ENCODE measurements at places on chromosomes 13 and 19.

DNA sequence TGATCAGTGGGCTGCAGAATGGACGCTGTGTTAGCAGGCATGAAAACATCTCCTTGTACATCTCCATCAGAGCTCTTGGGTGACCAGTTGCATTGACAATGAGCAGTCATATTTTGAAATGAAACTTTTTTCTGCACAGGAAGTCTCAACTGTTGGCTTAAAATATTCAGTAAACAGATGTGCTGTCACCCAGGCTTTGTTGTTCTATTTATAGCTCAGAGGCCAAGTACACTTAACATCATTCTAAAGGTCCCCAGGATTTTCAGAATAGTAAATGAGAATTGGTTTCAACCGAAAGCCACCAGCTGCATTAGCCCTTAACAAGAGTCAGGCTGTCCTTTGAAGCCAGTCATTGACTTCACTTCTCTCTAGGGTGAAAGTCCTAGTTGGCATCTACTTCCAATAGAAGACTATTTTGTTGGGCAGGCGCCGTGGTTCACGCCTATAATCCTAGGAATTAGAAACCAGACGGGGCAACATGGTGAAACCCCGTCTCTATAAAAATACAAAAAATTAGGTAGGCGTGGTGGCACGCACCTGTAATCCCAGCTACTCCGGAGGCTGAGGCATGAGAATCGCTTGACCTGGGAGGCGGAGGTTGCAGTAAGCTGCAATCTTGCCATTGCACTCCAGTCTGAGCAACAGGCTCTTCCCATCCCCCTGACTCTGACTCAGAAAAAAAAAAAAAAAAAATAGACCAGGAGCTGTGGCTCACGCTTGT is 7.9 kb upstream of the PDE4A start:
- no peak for DNase-seq

GRCh38 chr13:36919833-36920615 is at the start of gene SMAD9:
Gene SMAD9, minus strand, starts transcription at chr13:36920238. Its CDS starts 40,549 bp downstream, at chr13:36879689.
- peak; percentile 23 for DNase-seq

GRCh38 chr19:45211751-45212381 is 33.3 kb downstream of the BLOC1S3 start:
- DNase-seq: no peak

DNA sequence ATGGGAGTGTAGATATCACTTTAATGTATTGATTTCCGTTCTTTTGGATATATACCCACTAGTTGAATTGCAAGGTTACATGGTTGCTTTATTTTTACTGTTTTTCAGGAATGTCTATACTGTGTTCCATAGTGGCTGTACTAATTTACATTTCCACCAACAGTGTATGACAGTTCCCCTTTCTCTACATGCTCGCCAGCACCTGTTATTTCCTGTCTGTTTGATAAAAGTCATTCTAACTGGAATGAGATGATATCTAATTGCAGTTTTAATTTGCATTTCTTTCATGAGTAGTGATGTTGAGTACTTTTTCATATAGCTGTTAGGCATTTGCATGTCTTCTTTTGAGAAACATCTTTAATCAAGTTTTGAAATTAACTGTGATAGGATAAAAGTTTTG is 818.6 kb downstream of the SLITRK6 start:
- no peak for DNase-seq

GRCh38 chr19:15129856-15130585 is 22.8 kb downstream of the SYDE1 start:
- peak; percentile 63 for DNase-seq

DNA sequence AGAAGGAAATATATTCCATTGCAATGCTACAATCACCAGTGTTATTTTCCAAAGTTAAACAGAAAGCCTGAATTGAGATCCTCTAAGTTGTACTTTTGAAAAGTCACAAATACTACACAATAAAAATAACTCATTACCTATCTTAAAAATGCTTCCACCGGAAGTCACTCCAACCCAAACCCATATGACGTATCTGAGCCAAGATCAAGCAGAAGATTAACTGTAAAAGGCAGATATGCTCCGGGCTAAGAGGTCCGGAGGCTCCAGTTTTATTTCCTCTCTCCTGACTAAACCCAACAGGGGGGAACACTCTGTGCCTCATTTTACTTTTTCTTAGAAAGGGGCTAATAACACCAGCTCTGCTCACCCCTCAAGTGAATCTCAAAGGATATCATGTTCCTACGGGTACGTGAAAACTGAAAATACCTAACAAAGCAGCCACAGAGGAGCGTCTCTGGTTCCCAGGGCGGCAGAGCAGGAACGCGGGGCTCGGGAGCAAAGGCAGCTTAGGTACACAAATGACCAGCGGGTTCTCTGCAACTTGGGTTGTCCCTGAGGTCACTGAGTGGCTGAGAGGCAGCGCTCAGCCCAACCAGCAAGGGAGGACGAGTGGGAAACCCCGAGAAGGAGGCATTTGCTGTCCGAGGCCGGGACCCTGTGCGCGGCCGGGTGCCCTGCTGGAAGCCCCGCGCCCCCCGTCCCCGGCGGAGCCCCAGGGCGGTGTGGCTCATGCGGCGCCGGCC is 750 bp downstream of the RAB20 start:
- DNase-seq: no peak

DNA sequence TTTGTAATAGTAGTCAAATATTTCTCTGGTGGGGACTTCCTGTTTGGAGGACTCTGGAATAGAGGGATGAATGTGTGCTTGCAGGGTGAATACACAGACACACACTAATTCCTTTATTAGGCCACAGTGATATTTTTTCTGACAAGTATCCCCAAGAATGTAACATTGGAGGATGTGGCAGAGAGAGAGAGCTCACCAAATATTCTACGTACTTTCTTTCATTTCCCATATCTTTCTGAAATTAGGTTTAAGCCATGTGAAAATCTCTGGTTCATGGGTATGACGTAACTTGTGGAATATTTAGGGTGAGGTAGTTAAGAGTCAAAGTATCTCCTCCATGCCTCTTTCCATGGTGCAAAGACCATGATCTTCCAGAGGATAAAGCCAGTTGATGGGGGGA is 463.4 kb downstream of the DIAPH3 start:
- no peak for DNase-seq

- peak; percentile 64 for DNase-seq
Observed at GRCh38 chr19:43618921-43619261, 538 bp downstream of the ZNF428 start.

DNA sequence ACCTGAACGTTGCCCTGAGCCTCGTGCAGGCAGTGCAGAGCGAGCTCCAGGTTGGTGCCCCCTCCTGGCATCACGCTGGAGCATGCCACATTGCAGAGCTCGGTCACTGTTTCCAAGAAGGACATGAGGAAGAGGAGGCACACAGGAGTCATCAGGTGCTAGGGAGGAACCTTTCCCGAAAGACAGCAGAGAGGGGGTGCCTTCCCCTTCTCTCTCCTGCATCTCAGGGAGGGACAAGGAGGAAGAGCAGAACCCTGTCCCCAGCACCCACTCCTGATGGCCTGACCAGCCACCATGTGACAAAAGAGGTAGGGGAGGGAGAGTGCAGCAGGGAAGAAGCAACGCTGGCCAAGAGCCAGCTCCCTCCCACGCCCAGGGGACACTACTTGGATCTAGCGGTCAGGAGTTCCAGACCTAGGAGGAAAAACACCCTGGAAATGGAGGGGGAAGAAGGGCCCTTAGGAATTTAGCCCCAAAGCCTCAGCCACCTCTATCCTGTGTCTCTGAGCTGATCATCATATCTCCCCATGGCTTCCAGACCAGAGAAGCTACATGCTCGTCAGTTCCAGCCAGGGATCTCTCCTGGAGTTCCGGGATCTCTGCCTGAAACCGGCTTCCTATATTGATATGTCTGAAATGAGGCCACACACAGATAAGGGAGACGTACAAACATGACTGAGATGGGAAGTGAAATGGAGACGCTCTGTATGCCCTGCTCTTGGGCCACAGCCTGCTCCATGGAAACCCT is 17.0 kb upstream of the NAPA start:
- no peak for DNase-seq

DNA sequence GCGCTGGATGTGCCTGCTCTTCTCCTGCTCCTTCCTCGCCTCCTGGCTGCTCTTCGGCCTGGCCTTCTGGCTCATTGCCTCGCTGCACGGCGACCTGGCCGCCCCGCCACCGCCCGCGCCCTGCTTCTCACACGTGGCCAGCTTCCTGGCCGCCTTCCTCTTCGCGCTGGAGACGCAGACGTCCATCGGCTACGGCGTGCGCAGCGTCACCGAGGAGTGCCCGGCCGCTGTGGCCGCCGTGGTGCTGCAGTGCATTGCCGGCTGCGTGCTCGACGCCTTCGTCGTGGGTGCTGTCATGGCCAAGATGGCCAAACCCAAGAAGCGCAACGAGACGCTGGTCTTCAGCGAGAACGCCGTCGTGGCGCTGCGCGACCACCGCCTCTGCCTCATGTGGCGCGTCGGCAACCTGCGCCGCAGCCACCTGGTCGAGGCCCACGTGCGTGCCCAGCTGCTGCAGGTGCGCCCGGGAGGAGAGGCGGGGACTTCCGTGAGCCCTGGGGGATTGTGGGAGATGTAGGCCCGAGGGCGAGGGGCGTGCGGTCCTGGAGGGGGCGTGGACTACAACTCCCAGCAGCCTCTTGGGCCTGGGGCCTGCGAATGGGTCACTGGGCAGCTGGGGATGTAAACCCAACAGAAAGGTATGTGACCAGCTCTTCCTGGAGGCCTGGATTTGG is 6.7 kb downstream of the KCNJ14 start:
- DNase-seq: no peak

GRCh38 chr19:18274781-18275356 is 617 bp upstream of the IQCN start:
- no peak for DNase-seq

DNA sequence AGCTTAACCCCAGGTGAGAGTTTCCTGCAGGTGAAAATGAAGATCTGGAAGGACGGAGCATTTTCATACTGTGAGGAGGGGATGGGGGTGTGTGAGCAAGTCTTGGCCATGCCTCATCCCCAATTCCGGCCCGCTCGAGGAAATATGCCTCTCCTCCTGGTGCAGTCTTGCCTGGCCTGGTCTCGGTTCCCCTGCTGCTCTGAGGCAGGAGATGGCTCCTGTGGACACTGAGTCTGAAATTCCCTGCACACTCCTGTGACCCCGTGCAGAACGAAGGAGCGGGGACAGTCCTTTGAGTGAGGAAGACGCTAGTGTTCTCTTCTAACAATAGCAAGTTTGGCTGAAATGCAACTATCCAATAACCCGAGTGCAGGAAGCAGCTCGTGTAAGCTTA is 329 bp upstream of the ZNF439 start:
- no peak for DNase-seq

- no peak for DNase-seq
Observed at GRCh38 chr19:16673231-16673630, 12.3 kb downstream of the TMEM38A start.

DNA sequence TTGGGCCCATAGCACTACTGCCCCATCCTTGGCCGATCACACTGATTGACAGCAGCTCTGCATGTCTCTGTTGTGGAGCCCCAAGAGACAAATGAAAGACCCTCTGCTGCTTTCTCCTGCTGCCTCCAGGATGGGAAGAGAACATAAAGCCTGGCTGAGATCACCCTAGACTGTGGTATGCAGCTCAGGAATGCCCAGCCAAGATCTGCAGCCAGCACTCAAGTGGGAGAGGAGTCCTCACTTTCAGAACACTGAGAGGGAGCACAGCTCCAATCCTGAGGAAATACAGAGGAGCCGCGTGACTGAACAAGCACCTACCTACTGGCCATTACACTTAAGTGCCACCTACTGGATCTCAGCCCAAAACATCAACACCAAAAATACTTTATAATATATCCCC is 203.0 kb downstream of the POSTN start:
- no peak for DNase-seq

- DNase-seq: no peak
Observed at GRCh38 chr13:94712812-94713560, 641 bp upstream of the SOX21 start.

- DNase-seq: no peak
Observed at GRCh38 chr19:1745589-1746031, 7.7 kb upstream of the ONECUT3 start.

DNA sequence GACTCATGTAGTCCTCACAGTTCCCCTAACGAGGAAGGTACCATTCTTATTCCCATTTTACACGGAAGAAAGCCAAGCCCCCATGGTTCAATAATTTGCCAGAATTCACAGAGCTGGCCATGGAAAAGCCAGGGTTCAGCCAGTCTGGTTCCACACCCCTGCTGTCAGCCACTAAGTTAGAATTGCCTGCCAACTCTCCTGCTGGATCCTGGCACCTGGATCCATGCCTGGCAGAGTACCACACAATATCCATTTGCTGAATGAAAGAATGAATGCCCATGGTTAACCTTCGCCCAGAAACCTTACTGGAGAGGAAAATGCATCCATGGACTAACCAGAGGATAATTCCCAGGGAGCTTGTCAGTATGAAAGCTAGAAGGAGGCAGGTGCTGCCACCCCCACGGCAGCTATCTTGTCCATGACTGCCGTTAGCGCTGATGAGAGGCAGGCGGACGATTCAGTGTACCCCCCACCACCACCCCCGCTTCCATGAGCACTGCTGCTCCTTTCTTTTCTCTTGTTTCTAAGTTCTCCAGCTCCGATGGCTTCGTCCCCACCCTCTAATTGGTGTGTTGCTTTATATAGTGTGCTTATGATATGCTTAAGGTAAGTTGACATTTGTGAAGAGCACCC is 114.5 kb downstream of the SLC7A1 start:
- no peak for DNase-seq

DNA sequence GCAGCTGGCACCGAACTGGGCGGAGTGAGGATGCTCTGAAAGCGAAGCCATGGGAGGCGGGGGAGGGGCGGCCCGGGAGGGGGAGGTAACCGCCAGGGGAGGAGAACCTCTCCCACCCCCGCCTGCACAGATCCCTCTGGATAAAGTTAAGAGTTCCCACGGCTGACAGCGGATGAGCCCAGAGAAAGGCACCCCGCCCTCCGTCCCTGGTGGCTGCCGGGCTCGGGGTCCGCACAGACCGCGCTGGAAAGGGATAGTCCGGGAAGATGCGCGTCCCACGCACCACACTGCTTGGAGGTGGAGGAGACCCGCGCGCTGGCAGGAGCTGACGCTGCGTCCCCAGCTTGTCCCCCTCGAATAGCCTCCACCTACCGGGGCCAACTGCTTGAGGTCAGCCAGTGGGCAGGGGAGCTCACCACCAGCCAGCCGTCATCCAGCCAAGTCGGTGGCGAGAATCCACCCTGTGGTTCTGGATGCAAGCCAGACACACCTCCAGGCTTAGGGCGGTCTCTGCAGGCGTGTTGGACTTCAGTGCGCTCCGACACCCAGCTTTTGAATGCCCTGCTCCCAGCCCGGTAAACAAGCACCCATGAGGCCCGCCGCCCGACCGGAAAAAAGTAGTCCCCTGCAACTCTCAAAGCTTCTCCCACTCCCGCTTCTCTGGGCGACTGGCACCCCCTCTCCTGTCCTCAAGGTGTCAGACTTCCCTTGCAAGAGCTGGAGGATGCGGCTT is at the start of gene TRPC4:
TSS of gene TRPC4 (minus strand) at position 17 of the 733 bp plus-strand sequence. CDS start 86,439 bp downstream, outside the sequence.
- DNase-seq: peak; percentile 4

- DNase-seq: no peak
Observed at GRCh38 chr13:22120646-22121045, 449.8 kb downstream of the FGF9 start.

DNA sequence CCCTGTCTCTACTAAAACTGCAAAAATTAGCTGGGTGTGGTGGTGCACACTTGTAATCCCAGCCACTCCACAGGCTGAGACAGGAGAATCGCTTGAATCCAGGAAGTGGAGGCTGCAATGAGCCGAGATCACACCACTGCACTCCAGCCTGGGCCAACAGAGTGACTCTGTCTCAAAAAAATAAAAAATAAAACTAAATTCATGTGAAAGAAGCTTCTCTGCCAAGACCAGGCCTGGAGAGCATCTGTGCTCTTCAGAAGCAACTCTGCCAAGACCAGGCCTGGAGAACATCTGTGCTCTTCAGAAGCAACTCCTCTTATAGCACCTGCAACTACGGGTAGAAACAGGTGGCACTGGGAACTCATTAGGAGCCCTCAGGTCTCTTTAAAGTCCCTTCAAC is 37.7 kb downstream of the CRYL1 start:
- DNase-seq: no peak

Data from stimulated activated CD4-positive, alpha-beta T cell treated with anti-CD3 and anti-CD28 coated beads, Interleukin-1b, Interleukin-23, amount 100 ng/mL, for 48 hours (primary cell).